ENCODE measurements at places on chromosomes 12 and 14.

DNA sequence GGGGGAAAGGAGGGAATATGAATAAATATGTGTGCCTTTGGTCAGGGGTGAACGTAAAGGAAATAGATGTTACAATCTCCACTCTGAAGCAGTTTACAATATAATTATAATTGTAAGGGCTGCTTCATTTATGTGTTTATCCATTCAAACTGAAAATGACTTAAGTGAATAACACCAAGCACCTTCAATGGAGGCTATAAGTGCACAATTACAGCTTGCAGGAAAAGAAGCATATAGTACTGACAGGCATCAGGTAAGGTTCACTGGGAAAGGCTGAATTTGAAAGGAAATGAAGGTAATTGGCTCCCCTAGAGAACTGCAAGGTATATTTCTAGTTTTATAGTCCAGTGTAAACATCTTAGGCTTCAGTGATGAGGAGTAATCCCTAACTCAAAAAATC is 192.7 kb downstream of the STXBP6 start:
- no peak for DNase-seq

DNA sequence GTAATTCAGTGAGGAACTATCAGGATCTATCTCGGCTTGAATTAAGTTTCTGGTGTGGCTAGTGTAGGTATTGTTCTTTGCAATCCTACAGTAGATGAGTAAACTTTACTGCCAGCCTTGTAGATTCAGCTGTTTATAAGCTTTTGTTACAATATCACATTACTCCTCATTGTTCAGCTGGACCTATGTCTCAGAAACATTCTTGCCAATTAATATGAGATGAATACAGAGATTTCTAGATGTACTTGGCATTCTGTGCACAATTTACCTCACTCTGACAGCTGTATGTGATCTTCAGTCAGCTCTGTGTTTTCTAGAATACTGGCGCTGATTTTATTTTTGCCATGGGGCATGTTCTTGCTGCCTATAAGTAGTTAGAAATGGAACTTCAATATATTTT is 55.7 kb downstream of the METTL25 start:
- DNase-seq = no peak

DNA sequence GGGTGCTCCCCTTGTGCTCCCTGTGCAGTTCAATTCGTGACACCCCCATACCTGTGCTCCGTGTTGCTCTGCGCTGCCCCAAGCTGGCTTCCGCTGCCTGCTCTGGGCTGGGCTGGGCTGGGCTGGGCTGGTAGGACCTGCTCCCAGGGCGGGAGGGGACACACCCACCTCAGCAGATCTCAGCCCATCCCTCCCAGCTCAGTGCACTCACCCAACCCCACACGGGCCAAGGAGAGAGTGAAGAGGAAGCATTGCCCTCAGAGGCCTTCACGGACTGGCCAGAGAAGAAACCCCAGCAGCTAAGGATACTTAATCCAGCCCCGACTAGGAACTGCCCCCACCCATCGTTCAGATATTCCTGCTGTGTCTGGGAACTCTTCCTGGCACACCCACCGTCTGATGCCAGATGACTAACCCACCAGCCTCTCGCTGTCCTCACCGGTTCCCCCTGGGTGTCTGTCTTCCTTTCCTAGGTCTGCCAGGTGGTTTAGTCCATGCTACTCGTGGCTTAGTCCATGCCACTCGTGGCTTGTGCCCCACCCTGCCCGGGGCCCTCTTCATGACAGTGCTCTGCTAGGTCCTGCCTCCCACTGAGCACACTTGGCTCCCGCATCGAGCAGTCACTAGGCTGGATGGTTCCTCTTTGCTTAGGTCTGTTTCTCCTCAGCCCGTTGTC is at the start of gene LPAR5:
Gene LPAR5 (minus strand): TSS at position 104 of the 676 bp plus-strand sequence. CDS start 14,711 bp downstream, outside the sequence.
- no peak for DNase-seq

GRCh38 chr14:26990946-26991345 is 393.1 kb upstream of the NOVA1 start:
- DNase-seq = no peak

- DNase-seq = no peak
Observed at GRCh38 chr12:108744021-108744897, 12.9 kb upstream of the CORO1C start.

- no peak for DNase-seq
Observed at GRCh38 chr14:101249676-101250036, 311.6 kb upstream of the DIO3 start.

DNA sequence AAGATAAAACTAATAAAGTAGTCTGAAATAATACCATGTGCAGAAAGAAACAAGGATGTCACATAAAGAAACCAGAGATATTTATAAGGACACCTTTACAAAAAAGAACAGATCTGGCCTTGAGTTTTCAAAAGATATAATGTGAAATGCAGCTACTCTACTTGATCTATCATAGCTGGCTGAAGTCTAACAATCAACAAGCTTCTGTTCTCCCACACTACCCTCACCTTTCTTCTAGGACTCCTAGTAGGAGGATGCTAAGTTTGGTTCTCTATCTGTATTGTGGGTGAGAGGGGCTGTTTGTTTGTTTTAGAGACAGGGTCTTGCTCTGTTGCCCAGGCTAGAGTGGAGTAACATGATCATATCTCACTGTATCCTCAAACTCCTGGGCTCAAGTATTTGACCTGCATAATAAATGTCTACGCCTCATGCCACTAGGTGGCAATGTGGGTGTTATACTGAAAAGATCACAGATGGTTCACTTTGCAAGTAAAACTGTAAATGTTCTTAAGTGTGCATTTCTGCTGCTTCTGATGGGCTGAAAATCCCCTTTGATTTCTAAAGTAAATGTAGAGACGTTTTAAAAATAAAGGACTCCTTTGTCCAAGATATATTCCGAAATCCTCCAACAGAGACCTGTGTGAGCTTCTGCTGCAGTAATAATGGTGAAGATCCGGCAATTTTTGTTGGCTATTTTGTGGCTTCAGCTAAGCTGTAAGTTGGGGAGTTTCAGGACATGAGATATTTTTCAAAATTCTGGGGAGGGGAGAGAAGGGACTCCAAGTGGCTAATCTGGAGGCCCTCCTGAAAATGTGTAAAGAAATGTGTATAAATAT is 269.3 kb downstream of the DAD1 start:
- no peak for DNase-seq

DNA sequence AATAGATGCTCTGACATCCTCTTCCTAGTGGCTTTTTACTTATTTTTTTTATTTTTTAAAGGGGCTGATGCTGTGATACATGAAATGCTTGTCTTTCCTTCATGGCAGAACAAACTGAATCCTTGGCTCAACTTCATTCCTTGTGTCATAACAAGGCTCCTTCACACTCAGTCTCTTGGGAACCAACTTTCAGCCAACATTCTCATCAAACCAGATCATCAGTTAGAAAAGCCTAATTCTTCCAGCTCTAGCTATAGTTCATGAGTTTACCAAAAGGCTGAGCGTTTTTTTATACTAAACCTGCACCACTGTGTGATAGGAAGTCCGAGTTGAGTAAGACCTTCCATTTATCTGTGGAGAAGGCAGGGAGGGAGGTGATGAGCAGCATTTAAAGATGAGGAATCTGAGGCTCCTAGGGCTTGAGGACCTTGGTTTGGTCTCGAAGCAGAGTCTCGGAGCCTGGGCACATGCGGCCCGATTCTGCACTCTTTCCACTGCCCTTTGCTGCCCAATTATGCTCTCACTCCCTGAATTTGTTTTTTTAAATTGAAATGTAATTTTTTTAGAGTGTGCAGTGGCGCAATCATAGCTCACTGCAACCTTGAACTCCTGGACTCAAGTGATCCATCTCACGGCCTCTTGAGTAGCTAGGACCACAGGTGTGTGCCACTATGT is 8.2 kb downstream of the GPRC5D start:
- DNase-seq = no peak

- DNase-seq = no peak
Observed at GRCh38 chr12:24741216-24741615, 207.7 kb downstream of the BCAT1 start.

GRCh38 chr12:53492188-53492587 is 7.1 kb downstream of the MAP3K12 start:
- no peak for DNase-seq

- no peak for DNase-seq
Observed at GRCh38 chr12:38775457-38775856, 129.9 kb downstream of the CPNE8 start.

DNA sequence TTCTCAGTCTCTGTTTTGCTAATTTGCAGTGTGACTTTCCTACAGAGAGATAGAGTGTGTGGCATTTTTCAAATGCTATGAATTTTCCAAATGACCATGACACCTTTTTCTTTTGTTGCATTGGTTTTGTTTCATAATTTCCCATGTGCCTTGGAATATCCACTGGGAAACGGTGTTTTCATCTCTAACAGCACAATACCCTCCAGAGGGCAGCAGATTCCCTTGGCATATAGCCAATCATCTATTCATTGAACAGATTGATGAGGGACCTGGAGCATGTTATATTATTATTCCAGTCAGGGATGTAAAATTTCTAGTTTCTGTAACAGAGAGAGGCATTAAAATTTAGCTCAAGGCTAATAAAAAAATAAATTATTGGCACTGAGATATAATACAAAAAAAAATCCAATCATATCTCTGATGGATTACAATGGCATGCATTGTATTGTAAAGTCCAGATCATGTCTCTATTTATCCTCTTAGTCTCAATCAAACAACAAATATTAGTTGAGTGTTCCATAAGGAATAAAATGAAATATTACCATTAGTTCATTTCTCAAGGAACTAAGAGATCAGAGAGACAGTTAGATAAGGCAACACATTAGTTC is 29.6 kb upstream of the NTN4 start:
- no peak for DNase-seq

GRCh38 chr14:90608929-90609341 is 207.3 kb downstream of the TTC7B start:
- DNase-seq = no peak

- no peak for DNase-seq
Observed at GRCh38 chr12:79769189-79769859, 78.6 kb upstream of the PAWR start.

DNA sequence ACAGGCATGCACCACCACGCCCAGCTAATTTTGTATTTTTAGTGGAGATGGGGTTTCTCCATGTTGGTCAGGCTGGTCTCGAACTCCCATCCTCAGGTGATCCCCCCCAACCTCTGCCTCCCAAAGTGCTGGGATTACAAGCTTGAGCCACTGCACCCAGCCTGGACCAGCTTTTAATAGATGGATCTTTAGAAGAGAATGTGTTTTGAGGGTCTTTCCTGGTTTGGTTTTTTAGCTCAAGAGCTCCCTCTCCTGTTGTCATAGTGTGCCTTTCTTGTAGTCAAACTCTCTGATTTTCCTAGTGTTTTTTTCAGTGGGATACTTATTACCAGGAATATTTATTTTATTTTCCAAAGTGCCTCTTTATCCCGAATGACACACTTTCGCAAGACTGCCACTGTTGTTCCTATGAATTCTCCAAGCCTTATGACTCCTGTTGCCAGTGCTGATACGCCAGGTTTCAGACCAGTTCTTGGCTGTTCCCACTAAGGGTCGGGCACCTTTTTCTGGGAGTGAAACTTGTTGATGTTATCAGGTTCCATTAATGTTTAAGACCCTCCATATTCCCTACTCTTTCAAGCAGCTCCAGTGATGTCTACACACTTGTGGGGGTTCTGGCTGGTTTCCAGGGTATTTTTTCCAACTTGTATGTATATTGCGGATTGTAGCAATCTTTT is 31.5 kb upstream of the LIMA1 start:
- DNase-seq = no peak

DNA sequence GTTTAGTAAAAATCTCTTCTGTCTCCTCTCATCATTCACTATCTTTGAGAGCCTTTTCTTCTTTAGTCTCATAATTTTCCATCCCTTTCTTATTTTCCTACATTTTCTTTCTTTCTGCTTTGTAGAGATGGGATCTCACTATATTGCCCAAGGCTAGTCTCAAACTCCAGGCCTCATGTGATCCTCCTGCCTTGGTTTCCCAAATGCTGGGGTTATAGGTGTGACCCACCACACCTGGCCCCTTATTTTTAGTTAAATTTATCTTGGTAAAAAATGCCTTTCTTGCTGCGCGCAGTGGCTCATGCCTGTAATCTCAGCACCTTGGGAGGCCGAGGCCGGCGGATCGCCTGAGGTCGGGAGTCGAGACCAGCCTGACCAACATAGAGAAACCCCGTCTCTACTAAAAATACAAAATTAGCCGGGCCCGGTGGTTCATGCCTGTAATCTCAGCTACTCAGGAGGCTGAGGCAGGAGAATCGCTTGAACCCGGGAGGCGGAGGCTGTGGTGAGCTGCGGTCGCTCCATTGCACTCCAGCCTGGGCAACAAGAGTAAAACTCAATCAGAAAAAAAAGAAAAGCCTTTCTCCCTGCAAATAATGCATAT is 996 bp downstream of the SLC2A3 start:
- no peak for DNase-seq

GRCh38 chr14:89466944-89467343 is 49.9 kb upstream of the FOXN3 start:
- no peak for DNase-seq

DNA sequence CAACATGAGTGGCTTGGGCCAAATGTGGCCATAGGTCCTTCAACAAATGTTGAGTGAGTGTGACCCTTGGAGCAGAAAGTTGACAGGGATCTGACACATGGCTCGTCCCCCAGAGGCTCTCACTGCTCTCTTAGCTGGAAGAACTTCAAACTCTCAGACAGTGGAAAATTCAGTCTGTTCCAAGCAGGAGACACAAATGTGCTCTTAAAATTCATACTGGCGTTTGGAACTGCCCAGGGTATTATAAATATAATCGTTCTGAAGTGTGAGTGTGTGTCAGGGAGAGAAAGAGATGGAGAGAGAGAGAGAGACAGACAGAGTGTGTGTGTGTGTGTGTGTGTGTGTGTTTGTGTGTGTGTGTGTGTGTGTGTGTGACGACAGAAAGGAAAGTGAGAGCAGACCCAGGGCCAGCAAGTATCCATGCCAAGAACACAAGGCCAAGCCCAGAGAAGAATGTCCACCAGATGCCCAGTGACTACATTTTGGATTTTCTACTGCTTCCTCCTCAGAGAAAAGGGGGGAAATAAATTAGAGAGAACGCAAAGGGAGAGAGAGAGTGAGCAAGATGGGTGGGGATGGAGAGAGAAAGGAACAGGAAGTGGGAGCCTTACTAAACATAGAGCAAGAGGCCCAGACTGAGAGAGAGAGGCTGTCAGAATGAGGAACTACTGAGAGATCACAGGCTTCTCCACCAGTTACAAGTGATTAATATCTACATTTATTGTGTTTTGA is 193.6 kb upstream of the NUDT4 start:
- no peak for DNase-seq

DNA sequence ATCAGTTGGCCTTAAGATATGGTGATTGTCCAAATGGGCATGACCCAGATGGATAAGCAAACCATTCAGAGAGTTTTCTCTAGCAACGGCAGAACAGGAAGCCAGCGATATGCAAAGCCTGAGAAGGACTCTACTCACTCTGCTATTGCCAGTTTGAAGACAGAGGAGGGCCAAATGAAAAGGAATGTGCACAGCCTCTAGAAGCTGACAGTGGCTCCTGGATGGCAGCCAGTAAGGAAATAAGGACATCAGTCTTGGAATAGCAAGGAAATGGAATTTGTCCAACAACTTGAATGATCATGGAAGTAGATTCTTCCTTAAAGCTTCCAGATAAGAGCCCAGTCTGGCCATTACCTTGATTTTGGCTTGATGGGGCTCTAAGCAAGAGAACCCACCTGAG is 60.0 kb downstream of the TMTC2 start:
- DNase-seq = no peak

GRCh38 chr12:120892265-120892664 is 11.9 kb downstream of the SPPL3 start:
- DNase-seq = no peak

GRCh38 chr14:73789989-73790581 is 61.5 kb upstream of the PTGR2 start:
- no peak for DNase-seq

GRCh38 chr12:101690544-101691098 is 6.8 kb upstream of the CHPT1 start:
- no peak for DNase-seq

GRCh38 chr12:68497107-68497506 is 113.6 kb upstream of the RAP1B start:
- DNase-seq = no peak
